Cortex of kidney (tissue), 1 donor: ENCODE measurements at places on chromosomes 6 and 20.

GRCh38 chr6:152502421-152503188, 134.6 kb downstream of the SYNE1 start:
- no peak for DNase-seq

GRCh38 chr20:23255716-23256385, 94.7 kb upstream of the NXT1 start:
- DNase-seq: no peak

DNA sequence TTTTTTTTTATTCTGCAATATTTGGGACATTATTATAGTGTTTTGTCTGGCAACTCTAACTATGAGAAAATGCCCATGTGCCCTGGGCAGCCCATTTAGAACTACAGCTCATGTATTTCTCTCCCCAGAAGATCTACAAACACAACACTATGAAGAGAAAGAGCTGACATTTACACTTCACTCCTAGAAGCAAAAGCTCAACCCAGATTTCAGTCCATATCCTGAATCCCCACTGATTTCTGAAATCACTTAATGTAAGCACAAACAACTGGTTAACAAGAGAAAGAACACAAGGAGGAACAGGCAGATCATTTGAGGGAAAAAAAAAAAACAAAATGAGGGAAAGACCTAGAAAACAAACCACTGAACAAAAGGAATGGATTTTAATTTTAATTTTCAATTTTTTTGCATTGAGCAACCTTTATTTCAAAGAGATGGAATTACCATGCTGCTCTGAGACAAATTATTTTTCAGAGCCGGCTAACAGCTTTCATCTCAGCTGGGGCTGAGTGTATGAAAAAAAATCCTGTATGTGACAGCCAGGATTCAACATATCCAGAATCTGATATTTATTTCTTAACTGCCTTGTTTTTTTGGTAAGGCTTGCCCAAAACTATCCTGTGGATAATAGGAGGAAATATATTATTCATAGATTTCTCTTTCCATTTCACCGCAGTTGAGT, 32.5 kb downstream of the KIAA0319 start:
- no peak for DNase-seq

DNA sequence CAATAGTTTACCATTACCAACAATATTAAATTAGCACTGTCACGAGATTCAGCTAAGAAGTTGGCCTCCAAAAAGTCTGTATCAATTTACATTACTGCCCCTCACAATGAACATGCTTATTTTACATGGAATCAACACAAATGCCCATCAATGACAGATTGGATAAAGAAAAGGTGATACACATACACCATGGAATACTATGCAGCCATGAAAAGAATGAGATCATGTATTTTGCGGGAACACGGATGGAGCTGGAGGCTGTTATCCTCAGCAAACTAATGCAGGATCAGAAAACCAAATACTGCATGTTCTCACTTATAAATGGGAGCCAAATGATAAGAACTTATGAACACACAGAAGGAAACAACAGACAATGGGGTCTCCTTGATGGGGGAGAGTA, 211.8 kb upstream of the RREB1 start:
- DNase-seq: no peak

GRCh38 chr6:42400061-42400760, 51.5 kb downstream of the TRERF1 start:
- DNase-seq: no peak

GRCh38 chr6:140032189-140032588, 657.7 kb upstream of the CITED2 start:
- DNase-seq: no peak

DNA sequence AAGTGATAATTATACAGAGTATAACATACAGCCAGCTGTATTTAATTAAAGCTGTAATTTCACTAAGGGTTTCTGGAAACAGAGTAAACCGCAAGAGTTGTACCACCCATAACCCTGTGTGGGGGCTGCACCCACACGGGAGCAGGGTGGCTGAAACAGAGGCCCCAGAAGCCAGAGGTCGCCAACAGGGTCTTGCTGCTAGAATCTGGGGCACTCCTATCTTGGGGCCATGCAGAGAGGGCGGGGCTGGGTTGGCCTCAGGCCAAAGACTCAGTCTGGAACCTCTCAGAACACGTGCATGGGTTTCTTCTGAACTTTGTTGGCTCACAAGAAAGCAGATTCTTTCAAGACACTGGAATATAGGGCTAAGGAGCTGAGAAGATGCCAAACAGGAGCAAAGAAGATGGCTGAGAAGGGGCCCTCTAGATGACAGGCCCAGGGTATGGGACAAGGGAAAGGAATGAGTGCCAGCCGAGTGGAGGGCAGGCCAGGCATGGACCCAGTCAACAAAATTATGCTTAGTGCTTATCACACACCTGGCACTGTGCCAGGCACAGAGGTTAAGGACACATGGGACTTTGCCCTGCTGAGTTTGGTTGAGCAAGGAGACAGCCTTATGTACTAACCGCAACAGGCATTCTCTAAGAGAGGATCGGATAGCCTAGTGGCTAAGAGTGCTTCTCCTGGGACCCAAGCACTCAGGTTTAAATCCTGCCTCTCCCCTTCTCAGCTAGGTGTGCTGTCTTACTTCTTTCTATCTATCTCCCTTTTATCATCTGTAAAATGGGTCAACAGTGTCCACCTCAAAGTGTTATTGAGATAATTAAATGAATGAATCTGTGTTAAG, 96.6 kb upstream of the FOXP4 start:
- DNase-seq: no peak

DNA sequence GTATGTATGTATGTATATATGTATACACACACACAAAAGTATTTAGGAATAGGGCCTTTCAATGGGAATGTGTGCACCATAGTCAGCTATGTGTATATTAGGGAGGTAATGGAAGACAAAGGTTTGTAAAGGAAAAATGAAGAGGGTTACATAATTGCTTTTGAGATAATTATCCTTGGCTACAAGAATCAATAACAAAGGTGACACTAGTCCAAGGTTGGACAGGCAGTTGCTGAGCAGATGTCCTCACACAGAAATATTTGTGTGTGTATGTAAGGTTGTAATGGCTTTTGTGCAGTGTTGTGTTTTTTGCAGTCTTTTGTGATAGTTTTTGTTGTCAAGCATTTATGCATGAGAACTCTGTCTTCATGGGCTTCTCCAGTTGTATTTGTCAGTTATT, 157.9 kb upstream of the MARCKS start:
- DNase-seq: no peak

- no peak for DNase-seq
These were observed 59.5 kb downstream of the ADGRG6 start for GRCh38 chr6:142361345-142361744.

DNA sequence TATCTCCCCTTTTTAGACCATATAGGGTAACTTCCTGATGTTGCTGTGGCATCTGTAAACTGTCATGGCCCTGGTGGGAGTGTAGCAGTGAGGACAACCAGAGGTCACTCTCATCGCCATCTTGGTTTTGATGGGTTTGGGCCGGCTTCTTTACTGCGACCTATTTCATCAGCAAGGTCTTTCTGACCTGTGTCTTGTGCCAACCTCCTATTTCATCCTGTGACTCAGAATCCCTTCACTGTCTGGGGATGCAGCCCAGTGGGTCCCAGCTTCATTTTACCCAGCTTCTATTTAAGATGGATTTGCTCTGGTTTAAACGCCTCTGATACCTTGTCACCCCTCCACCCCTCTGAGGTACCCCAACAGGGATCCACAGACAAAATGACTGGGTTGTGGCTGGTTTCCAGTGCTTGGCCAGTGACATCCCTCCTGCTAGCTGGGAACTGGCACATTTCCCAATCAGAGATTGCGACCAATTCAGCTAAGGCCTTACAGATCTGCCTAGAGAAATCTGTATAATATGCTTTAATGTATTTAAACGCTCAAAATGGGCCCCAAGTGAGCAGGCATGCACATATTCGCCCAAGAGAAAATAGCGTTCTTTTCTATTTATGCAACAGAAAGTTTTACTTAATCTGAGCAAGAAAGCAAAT, 315.6 kb upstream of the QKI start:
- DNase-seq: no peak
